ENCODE measurements at places on chromosomes 5 and 9.

DNA sequence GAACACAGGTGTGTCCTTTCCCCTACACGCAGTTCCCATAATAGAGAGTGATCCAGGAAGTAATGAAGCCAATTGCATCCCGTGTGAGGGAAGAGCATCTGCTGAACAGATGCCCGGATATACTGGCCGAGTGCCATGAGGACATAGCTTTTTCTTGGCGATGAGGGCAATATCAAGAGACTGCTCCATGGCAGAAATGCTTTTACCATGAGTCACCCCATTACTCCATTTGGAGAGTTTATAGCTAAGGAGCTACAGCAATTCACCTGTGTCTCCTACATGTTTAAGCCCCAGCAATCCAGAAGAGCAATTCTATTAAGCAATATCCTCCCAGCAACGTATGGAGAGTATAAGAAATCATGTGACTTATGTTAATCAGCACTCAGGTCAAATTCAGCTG lies 222.0 kb upstream of the KLF4 start:
- peak; percentile 50 for DNase-seq

- DNase-seq = no peak
Measured at GRCh38 chr5:111394586-111394985, 117.7 kb downstream of the STARD4 start.

DNA sequence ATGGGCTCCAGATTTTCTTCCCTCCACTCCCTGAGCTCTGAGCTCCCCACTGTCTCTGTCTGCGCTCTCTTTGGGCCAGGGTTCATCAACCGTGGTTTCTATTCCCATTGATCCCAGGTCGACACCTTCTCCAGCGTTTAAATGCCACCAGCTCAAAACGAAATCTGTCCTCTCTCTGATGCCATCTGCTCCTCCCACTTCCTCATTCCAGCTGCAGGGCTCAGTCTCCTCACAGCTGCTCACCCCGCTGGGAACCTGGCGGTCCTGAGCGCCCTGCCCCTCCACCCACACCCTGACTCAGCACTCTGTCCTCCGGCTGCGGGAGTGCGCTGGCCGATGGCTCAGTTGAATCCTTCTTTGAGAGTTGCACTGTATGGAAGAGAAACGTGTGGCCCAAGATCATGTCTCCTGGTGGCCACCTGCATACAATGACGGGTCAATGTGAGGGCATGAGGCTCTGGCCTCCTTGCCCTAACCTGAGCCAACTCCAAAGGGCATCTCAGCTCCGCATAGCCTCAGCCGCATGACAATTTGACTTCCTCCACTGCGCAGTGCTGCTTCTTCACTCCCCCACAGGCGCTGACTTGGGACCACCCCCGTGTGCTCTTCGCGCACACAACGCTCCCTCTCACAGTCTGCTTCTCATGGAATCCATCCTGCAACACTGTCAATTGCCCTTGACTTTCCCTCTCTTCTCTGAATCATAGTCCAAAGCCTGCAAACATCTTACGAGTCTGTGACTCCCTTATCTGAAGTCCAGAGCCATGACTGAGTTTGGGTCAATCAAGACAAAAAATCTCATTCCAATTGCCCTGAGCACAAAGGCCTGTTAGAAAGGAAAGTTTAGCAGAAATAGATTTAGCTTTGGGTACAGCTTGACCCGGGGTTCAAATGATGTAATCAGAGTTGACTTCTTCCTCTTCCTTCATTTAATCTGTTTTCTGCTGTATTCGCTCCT lies 82.4 kb downstream of the PTCH1 start:
- no peak for DNase-seq

DNA sequence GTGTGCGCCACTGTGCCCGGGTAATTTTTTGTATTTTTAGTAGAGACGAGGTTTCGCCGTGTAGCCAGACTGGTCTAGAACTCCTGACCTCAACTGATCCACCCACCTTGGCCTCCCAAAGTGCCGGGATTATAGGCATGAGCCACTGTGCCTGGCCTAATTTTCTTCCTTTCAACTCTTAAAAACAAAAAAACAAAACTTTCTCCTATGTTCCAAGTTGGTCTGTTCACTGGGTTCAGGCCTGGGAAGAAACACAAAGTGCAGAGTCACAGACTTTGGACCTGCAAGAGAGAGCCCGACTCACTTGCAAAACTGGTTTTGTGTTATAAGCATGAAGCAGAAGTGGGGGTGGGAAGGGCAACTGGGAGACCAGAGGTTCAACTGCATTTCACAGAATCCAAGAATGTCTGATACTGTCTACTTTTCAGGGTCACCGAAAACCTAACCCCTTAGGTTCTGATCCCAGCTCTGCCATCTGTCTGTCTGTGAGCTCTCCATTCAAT lies 5.2 kb upstream of the HDHD3 start:
- DNase-seq = peak; percentile 75

DNA sequence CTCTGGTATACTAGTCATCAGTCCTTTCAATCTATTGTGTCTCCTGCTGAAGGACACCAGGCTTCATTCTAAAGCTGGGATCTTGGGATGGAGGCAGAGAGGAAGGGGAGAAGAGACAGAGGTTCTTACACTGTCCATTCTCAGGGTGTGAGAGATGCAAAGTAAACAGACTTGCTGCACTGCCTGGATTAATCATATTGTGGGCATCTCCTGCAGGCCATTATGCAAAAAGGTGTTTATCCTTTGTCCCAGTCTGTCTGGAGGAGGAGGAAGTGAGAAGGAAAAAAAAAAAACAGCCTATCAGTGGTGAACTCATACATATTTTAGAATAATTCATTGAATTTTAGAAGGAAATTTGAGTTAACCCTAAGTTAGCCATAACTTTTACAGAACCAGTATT lies 92.9 kb upstream of the TNPO1 start:
- no peak for DNase-seq

- peak; percentile 37 for DNase-seq
Measured at GRCh38 chr9:90946982-90947381, 145.4 kb downstream of the SYK start.

GRCh38 chr9:107464516-107464915 lies 25.1 kb downstream of the KLF4 start:
- DNase-seq = no peak

- no peak for DNase-seq
Measured at GRCh38 chr9:132577119-132577518, 5.3 kb upstream of the BARHL1 start.

GRCh38 chr9:107945961-107946360 lies 456.4 kb upstream of the KLF4 start:
- DNase-seq = no peak

Measured in LNCaP clone FGC (cell line).